Epithelial cell of proximal tubule (primary cell): ENCODE measurements at places on chromosomes 3 and 15. TPM values are rescaled to one million over a fixed set of nuclear protein-coding genes. Genes with fewer than 3 reads are reported as not detected.

PLSCR2 gene
- not detected in 2 replicates for total RNA-seq

- DNase-seq = no peak
Observed at GRCh38 chr3:10358309-10358980, 37.5 kb upstream of the SEC13 start.

- DNase-seq = no peak
Observed at GRCh38 chr3:27310688-27311087, 58.5 kb downstream of the NEK10 start.

DNA sequence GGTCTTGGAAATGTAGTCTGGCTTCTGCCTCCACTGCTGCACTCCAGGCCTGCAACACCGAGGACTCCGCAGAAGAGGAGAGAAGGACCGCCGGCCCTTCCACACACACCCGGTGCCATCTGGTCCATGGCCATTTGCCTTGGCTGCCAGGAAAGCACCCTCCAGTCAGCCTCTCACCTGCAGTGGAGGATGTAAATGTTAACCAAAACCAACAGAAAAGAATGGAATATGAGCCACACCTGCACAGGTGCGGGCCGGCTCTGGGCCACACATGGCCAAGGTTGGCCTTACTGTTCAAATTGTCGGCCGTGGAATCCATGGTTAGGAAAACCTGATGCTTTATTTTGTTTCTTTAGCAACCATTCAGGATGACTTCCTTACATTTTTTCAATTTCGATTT is 178.3 kb upstream of the C2CD4B start:
- DNase-seq = no peak

- no peak for DNase-seq
Observed at GRCh38 chr3:142962520-142963233, 797 bp downstream of the PAQR9 start.

- no peak for DNase-seq
Observed at GRCh38 chr15:39124553-39125171, 456.2 kb upstream of the THBS1 start.

DNA sequence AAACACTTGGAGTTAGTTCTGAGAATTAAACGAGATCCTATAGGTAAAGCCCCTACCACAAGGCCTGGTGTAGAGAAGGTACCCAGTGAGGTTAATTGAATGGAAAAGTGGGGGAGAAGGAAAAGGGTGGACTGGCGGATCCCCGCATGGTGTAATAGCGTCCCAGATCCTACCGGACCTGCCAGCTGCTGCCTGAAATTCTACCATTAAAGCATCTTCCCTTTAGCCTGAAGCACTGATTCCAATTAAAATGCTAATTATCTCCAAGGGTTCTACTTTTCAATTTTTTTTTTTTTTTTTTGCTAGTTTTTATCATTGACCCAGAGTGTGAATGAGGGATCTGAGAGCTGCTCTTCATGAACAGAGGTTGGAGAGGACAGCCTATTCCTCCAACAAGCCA is 237.9 kb downstream of the TLE3 start:
- no peak for DNase-seq

DNA sequence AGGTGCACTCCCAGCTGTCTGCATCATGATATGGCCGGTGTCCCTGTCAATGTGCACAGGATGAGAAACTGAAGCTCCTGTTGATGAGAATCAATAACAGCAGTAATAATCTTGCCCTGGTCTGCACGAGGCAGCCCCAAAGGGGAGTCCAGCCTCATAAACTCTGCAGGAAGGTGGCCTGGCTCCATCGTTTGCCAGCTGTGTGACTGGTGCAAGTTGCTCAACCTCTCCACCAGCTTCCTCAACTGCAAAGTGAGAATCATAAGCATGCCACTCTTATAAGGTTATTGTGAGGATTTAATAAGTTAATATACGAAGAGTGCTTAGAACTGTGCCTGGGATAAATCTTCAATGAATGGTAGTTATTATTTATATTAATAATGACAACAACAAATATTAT is 203.4 kb upstream of the HES1 start:
- no peak for DNase-seq
